ENCODE measurements at places on chromosomes 5 and 9. TPM values are rescaled to one million over a fixed set of nuclear protein-coding genes. Genes with fewer than 3 reads are reported as not detected.

Gene COL5A1
- polyA plus RNA-seq, result 1.2 TPM

GRCh38 chr9:16356196-16356765, 514.2 kb downstream of the BNC2 start:
- DNase-seq, result no peak

DNA sequence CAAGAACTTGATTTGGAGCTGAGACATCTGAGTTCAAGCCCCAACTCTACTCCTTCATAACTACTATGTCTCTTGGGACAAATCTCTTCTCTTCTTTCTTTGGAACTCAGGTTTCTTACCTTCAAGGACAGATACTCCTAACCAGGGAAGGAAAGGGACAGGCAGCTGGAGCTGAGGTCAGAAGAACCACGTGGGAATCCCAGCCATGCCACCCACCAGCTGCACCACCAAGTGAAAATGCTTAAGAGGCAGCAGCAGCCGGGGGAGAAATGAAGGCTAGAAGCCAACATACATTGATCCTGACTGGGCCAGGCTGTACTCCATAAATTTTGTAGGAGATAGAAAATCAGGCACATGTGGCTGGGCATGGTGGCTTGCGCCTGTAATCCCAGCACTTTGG, 9.6 kb upstream of the OR5C1 start:
- no peak for DNase-seq

- no peak for DNase-seq
Measured at GRCh38 chr5:157690690-157691433, 19.5 kb downstream of the C5orf52 start.

DNA sequence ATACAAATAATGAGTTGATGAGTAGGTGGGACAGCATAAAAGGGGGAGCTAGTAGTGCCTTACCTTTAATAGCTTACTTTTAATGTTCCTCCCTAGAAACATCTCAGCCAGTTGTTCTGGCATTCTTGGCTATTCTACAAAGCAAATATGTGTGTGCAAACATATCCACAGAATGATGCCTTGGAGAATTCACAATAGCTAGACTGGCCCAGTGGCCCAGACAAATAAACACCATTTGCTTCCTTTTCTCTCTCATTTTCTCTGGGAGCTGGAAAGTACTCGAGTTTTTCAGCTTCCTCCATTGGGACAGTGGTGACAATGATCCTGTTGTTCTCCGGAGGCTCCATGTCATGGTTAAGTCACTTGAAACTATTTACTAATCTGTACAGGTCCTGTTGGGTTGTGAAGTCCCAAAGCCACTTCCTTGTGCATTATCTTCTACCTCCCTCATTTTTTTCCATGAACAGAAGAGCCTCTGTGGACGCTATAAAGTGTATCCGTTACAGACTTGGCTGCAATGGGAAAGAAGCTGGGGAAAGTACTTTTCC, 122.9 kb downstream of the DMAC1 start:
- DNase-seq, result no peak
